ENCODE measurements at places on chromosomes 2 and 18.

DNA sequence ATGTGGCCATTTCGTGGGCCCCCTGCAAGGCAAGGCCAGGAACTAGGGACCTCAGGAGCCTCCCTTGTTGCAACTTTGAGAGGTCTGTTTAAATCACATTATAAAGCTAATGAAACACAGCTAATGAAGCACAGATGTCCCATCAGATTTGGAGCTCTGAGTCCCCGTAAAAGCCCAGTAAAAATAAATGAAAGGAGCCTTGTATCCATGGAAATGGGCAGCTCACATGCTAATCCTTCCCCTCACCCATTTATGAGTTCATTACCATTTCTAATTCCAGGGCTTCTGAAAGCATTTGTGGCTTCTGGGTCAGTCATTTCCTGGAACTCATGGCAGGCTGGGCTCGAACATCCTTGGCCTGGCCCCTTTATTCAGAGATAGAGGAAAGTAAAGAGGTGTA is 274.8 kb downstream of the SS18 start:
- DNase-seq: no peak

DNA sequence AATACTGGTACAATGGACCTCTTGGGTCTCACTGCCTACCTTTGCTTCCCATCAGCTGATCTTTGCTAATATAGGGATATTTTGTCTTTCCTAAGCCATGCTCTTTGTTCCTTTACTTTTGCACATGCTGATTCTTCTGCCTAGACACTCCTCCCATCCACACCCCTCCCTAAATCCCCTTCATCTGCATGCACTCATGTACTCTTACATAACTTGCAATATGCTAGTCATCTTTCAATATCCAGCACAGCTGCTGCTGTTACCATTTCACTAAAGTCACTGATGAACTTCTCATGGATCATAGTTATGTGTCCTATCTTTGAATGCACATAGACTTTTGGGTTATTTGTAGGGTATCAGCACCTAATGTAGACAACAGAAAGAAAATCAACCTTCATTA is 18.5 kb upstream of the DTNA start:
- no peak for DNase-seq

- DNase-seq: peak; percentile 68
These were observed 32.3 kb downstream of the DNMT3A start for GRCh38 chr2:25309402-25309801.

- no peak for DNase-seq
These were observed 121.1 kb upstream of the FIGN start for GRCh38 chr2:163856941-163857340.

- DNase-seq: peak; percentile 35
These were observed 323.2 kb downstream of the PLCL1 start for GRCh38 chr2:198127627-198128026.

GRCh38 chr2:239433777-239434403 is 33.1 kb upstream of the HDAC4 start:
- no peak for DNase-seq

GRCh38 chr18:29157057-29157780 is 980.3 kb upstream of the CDH2 start:
- DNase-seq: no peak

- DNase-seq: no peak
These were observed 42.0 kb downstream of the ALPK2 start for GRCh38 chr18:58586886-58587285.

DNA sequence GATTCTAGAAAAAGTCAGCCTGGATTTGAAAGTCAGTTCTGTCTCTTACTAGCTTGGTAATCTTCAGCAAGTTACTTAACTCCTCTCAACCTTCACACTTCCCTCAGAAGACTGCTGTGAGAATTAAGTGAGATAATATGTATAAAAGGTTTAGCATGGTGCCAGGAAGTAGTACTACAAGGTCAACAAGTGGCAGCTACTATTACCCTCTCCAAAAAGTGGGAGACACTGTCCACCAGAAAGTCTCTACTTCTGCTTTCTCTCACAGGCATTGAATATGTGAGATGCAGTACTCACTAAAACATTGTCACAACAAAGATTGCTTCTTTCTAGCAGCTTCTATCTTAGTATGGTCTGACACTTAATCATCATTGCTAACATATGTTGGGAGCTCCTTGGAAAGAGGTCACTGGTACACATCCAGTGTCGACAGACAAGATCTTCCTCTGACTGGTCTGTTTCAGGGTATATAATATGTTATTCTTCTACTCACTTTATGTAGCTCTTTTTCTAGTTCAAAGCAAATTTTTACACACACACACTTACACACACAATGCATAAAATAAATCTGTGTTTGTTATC is 47.9 kb downstream of the DOCK10 start:
- DNase-seq: no peak

DNA sequence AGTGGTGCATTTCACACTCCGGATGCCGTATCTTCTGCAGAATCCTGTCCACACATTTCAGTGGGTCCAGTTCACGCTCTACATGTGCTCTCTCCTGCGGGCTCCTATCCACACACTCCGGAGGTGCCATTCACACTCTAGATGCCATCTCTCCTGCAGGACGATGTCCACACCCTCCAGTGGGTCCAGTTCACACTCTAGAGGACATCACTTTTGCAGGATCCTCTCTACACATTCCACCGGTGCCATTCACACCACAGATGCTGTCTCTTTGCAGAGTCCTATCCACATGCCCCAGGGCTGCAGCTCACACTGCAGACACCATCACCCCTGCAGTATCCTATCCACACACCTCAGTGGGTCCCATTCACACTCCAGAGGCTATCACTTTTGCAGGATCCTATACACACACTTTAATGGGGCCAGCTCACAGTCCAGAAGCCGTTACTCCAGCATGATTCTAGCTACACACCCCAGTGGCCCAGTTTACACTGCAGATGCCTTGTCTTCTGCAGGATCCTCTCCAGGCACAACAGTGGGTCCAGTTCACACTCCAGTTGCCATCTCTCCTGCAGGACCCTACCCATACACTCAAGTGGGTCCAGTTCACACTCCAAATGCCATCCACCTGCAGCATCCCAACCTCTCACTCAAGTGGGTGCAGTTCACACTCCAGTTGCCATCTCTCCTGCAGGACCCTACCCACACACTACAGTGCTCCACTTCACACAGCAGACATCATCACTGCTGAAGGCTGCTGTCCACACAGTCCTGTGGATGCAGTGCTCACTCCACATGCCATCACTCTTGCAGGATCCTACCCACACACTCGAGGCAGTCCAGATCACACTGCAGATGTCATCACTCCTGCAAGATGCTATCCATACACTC is 2.1 kb upstream of the PXDN start:
- DNase-seq: peak; percentile 3

DNA sequence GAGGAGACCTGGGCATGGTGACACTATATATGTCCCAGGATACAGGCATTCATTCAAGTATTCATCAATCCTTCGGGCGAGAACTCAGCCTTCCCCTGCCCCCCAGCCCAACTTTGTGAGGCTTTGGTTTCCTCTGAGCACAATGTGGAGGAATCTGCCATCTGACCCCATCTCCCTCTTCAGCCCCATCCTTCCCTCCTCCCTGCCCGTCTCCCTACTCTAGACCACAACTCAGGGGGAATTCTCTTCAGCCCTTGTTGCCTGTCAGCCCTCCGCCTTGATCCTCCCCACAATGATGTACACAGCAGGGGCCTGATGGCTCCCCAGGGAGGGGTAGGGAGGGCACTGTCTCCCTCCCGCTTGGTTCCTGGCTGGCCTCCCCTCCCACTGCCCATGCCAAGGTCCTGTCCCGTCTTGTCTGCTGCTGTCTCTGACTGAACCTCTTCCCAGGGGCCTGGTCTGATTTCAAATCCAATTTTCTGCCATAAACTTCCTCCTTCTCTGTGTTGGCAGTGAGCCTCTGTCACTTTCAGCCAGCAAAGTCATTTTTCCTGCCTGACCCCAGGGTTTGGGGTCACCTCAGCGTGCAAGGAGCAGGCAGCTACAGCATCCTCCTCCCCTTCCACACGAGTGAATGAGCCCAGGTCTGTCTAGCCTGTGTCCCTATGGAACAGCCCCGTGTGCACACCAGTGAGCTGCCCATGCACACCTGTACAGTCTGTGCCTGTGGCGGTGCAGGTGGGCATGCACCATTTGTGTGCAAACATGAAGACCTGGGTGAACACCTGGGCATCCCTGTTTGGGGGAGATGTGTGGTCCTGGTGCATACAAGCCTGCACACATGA is 197.3 kb downstream of the CELF4 start:
- no peak for DNase-seq

DNA sequence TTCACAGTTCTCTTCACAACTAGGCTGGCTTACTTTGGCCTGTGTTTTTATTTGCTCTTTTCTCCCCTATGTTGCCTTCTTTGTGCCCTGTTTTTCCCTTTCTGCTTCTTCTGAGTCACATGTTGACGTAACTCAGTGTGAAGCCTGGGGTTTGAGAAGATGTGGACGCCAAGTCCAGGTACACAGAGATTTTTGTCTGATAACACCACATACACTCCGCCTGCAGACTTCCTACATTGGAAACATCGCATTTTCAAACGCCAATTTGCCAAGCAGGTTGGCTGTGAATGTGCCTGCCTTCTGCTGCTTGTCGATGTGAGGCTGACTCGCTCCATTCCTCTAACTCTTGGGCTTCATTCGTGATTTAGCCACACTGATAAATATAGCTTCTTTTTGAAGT is 62.6 kb upstream of the FN1 start:
- DNase-seq: no peak

GRCh38 chr18:79136742-79137141 is 67.5 kb downstream of the ATP9B start:
- no peak for DNase-seq

DNA sequence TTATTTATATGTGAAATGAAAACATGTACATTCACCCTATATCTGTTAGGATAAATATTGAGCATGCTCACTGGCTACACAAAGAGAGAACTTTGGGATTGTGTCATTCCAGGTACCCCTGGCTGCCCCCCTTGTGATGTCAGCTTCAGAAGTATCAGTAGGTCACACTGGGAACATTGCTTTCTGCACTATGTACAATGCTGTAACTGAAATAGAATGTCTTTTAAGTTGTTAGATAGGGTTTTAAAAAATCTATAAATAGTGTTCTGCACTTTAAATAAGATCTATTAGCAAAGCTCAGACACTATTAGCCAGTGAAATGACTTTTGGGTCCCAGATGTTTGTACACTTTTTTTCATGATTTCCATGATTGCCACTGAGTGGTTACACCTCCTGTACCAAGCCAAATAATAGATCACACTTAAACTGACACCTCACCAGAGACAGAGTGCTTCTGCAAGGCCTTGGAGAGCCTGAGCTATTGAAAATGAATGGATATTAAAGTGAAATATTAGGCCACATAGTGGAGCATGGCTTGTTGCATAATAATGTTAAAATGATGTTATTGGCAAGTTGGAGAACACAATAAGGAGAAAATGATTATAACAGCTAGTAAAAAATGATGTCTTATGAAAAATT is 297.0 kb upstream of the NXPH2 start:
- no peak for DNase-seq

DNA sequence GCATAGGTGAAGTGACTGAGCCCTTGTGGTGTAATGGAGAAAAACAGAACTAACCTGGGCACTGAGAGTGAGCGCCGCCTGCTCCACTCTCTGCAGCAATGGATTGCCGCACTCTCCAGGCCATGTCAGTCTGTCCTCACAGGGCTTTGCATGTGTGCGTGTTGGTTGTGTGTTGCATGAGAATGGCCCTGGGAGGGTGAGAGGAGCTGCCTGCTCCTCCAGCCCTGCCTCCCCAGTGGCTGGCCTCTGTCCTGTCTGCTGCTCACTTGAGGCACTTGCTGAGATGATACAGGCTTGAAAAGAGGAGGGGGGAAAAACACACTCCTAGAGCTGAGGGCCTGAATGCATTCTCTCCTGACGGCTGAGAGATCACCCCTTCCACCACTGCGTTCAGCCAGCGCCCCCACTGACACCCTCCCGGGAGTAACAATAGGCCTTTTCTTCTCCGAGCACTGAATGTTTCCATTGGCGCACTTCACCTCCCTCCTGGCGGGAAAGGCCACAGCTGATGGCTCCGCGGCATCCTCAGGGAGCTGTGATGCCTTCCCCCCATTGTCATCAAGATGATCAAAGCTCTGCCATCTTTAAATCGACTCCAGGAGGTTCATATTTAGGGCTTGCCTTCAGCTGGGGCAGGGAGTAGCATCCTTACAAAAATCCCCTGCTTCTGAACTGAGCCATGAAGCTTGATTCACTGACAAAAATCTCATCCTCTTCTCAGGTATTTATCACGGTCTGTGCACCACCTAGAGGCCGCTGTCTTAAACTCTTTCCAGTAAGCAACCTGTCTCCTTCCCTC is 49.9 kb upstream of the DAPL1 start:
- DNase-seq: peak; percentile 71

DNA sequence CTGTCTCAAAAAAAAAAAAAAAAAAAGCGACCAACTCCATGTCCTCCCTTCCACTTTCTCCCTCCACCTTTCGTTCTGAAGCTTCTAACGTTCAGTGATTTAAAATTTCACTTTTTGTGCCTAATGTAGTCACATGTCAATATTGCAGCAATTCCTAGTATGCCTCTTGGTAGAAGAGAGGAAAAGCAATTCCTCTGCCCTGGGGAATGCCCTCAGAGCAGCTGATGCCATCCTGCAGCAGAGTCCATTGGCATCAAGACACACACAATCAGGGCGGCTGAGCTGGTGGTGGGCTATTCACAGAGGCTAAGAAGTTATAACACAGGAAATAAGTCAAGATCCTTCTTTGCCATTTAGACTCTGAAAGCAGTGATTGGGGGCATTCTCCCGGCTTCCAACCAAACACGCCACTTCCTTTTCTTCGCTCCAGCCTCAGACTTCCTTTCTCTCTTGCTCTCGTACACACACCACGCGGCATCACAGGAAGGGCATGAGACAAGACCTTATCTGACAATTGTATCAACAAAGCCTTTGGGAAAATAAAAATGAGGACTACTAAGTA is 71.9 kb downstream of the MOGAT1 start:
- no peak for DNase-seq

GRCh38 chr2:64653109-64654062 is at the start of gene SERTAD2:
Gene SERTAD2, minus strand, starts transcription at chr2:64653913. Its CDS starts 17,042 bp downstream, at chr2:64636871.
- peak; percentile 97 for DNase-seq

- peak; percentile 69 for DNase-seq
These were observed 58.6 kb downstream of the ZEB2 start for GRCh38 chr2:144461308-144461766.

DNA sequence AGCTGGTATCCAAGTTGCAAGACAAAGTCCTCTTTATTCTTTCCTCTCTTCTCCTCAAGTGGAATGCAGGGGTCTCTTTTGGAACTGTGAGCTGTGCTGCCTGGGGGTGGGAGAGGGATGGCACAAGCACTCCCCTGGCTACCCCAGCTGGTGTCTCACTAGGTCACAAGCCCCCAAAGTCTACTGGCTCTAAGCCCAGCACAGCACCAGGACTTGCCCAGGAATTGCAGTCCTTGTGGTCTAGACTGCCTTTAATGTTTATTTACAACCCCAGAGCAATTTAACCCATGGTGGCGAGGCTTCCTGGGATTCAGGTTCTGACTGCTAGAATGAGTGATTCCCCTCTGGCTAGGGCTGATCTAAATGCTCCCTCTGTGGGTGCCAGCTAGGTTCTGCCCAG is 199.0 kb upstream of the STK17B start:
- no peak for DNase-seq

GRCh38 chr18:62389761-62390481 is 64.8 kb downstream of the TNFRSF11A start:
- no peak for DNase-seq

Measured in right cardiac atrium (tissue), 5 donors.